ENCODE measurements at places on chromosomes 4 and X. TPM values are rescaled to one million over a fixed set of nuclear protein-coding genes. Genes with fewer than 3 reads are reported as not detected.
A peak's percentile ranks its signal among the peaks of the same experiment; 100 is the strongest.

GRCh38 chr4:70619778-70620177, 8.8 kb upstream of the ENAM start:
- H3K27ac ChIP-seq, result no peak overlapping the region
- H3K27me3 ChIP-seq, result no peaks in the 10 kb centered on the region
- H3K36me3 ChIP-seq, result no peaks in the 10 kb centered on the region
- H3K4me1 ChIP-seq, result peaks cover 1% of the 10 kb centered on the region

GRCh38 chr4:111228396-111228795, 605.5 kb upstream of the PITX2 start:
- H3K4me1 ChIP-seq, result no peaks in the 10 kb centered on the region
- H3K4me3 ChIP-seq, result no peak overlapping the region
- no peaks in the 10 kb centered on the region for H3K36me3 ChIP-seq

DNA sequence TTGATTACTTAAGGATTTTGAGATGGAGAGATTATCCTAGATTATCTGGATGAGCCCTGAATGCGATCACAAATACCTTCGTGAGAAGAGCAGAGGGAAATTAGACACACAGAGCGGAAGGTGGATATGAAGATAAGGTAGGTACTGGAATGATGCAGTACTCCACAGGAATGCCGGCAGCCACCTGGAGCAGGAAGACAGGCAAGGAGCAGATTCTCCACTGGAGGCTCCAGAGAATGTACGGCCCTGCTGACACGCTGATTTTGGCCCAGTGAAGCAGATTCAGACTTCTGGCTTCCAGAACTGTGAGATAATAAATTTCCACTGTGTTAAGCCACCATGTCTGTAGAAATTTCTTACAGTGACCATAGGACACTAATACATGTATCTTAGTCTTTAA, 79.4 kb upstream of the PITX2 start:
- no peaks in the 10 kb centered on the region for H3K36me3 ChIP-seq
- no peak overlapping the region for H3K4me3 ChIP-seq
- DNase-seq, result no peak
- H3K27ac ChIP-seq, result no peak overlapping the region
- peaks cover 2% of the 10 kb centered on the region for H3K27me3 ChIP-seq
- H3K4me1 ChIP-seq, result no peaks in the 10 kb centered on the region

- H3K27ac ChIP-seq, result no peak overlapping the region
- DNase-seq, result no peak
- H3K27me3 ChIP-seq, result no peaks in the 10 kb centered on the region
- H3K4me3 ChIP-seq, result no peak overlapping the region
- H3K36me3 ChIP-seq, result peaks cover 3% of the 10 kb centered on the region
Measured at GRCh38 chrX:70293621-70294020, 3.7 kb downstream of the KIF4A start.

PLXNA3 gene
- 7.6 TPM for total RNA-seq

- no peak overlapping the region for H3K4me3 ChIP-seq
- no peaks in the 10 kb centered on the region for H3K36me3 ChIP-seq
- no peaks in the 10 kb centered on the region for H3K27me3 ChIP-seq
- no peak overlapping the region for H3K27ac ChIP-seq
Measured at GRCh38 chrX:10134921-10135320, 21.9 kb upstream of the CLCN4 start.

- no peak within 1 kb of the TSS for H3K27ac ChIP-seq
- no peaks in the 10 kb centered on the region for H3K4me1 ChIP-seq
- peak within 1 kb of the TSS; percentile 29 for H3K4me3 ChIP-seq
- peaks cover 9% of the 10 kb centered on the region for H3K27me3 ChIP-seq
Measured at GRCh38 chrX:111511477-111511876, at the start of gene SERTM2. Gene SERTM2, plus strand, starts transcription at chrX:111511645. Its CDS starts 7,213 bp downstream, at chrX:111518858.

DNAAF6 gene
- not detected for total RNA-seq

IGFBP7 gene
- total RNA-seq, result 0.17 TPM

DNA sequence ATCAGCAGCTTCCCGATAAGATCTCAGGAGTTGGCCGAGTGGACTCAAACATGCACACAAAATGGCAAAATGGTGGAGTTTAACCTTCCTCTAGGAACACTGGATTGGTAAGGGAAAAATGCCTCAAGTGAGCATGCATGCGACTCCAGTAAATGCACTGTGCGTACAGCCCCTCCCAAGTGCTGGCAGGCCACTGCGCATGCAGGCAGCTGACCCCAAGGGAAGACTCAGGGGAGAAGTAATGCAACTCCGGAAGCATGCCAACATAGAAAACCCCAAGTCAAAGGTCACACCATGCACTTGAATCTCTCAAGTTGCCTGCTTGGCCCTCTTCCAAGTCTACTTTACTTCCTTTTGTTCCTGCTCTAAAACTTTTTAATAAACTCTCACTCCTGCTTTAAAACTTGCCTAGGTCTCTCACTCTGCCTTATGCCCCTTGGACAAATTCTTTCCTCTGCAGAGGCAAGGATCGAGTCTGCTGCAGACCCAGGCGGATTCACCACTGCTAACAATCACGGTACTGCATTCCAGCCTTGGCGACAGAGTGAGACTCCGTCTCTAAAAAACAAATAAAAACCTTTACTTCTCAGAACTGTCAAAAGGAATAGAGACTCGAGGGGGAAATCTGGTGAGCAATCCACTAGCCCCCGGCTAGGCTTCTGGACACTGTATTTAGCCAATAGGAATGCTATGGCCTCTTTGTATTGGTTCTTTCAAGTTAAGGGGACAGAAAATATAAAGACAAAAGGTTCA, 33.5 kb downstream of the NYX start:
- H3K4me3 ChIP-seq, result no peak overlapping the region
- no peaks in the 10 kb centered on the region for H3K4me1 ChIP-seq
- no peaks in the 10 kb centered on the region for H3K27me3 ChIP-seq
- no peak for DNase-seq
- H3K27ac ChIP-seq, result no peak overlapping the region

RAB40AL gene
- not detected for total RNA-seq

LRCH2 gene
- not detected for total RNA-seq

DNA sequence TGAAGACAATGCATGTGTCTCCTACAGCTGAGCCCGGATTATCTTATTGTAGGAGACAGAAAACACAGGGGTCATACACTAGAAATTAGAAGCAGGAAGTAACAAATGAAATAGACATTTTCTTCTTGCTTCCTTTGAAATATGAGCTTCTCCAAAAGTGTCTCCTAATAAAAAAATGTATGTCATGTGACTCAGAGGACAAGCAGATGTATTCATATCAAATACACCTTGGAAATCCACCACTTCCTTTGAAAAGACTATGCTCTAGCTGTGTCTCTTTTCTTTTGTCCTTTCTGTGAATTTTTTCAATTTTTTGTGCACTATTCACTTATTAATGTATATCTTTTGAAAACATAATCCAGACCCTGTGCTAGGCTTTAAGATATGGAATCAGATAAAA, 1906.2 kb downstream of the C4orf33 start:
- no peak for DNase-seq
- no peak overlapping the region for H3K27ac ChIP-seq
- H3K27me3 ChIP-seq, result no peaks in the 10 kb centered on the region
- no peak overlapping the region for H3K4me3 ChIP-seq
- no peaks in the 10 kb centered on the region for H3K4me1 ChIP-seq

SYTL5 gene
- not detected for total RNA-seq

SYAP1 gene
- total RNA-seq, result 17.1 TPM

- DNase-seq, result peak; percentile 66
- H3K4me3 ChIP-seq, result peak overlapping the region; percentile 41
- H3K27me3 ChIP-seq, result peaks cover 2% of the 10 kb centered on the region
- H3K27ac ChIP-seq, result no peak overlapping the region
- H3K4me1 ChIP-seq, result peaks cover 28% of the 10 kb centered on the region
- no peaks in the 10 kb centered on the region for H3K36me3 ChIP-seq
Measured at GRCh38 chrX:39162322-39162735, 361.1 kb downstream of the MID1IP1 start.

MAGEA8 gene
- not detected for total RNA-seq

- no peak for DNase-seq
- no peaks in the 10 kb centered on the region for H3K27me3 ChIP-seq
- no peak overlapping the region for H3K4me3 ChIP-seq
- peaks cover 31% of the 10 kb centered on the region for H3K36me3 ChIP-seq
- peaks cover 31% of the 10 kb centered on the region for H3K4me1 ChIP-seq
Measured at GRCh38 chrX:24002792-24003191, 24.2 kb downstream of the KLHL15 start.

MUC7 gene
- total RNA-seq, result not detected

C4orf46 gene
- total RNA-seq, result 20.9 TPM

DNA sequence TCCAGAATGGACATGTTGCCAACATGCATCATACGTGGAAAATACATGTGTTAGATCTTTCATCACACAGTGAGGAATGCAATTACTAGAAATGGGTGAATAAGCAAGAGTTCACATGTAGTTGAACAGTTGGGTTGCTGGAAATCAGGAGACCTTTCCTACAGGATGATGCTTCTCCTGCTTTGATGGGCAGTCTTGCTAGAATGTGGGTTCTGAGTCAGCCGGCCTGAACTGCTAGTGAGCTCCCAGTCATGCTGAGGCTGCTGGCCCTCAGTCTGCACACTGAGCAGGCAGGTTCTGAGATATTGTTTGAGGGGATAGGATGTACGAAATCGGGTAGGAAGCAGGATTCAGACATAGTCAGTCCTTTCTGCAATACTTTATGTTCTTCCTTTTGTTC, 20.2 kb downstream of the MSL3 start:
- H3K4me1 ChIP-seq, result peaks cover 8% of the 10 kb centered on the region
- DNase-seq, result no peak
- H3K4me3 ChIP-seq, result no peak overlapping the region
- H3K27ac ChIP-seq, result no peak overlapping the region

GRCh38 chr4:107999932-108000539, 10.3 kb downstream of the HADH start:
- no peak overlapping the region for H3K4me3 ChIP-seq
- H3K4me1 ChIP-seq, result peaks cover 62% of the 10 kb centered on the region
- no peak overlapping the region for H3K27ac ChIP-seq
- peaks cover 44% of the 10 kb centered on the region for H3K36me3 ChIP-seq
- H3K27me3 ChIP-seq, result no peaks in the 10 kb centered on the region
- DNase-seq, result no peak

RAB33A gene
- total RNA-seq, result 11.3 TPM

AMBN gene
- total RNA-seq, result not detected

GRCh38 chrX:22118161-22118830, 86.2 kb downstream of the PHEX start:
- DNase-seq, result no peak
- no peaks in the 10 kb centered on the region for H3K27me3 ChIP-seq
- no peaks in the 10 kb centered on the region for H3K4me1 ChIP-seq
- H3K27ac ChIP-seq, result no peak overlapping the region

DNA sequence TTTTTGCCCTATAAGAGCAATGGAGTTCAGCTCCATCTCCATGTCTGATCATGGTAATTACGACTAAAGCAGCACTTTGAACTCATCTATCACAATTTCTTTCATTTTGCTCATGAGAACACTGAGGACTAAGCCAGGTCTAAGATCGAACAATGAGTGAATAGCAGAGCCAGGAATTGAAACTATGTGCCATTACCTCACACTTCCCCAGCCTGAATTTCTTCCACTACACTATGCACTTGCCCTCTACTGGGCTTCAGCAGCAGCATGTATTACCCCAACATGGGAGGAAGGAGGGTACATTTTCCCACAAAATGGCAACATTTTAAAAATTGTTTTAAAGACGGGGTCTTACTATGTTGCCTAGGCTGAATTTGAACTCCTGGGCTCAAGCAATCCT, 274.7 kb upstream of the FGF13 start:
- no peaks in the 10 kb centered on the region for H3K4me1 ChIP-seq
- no peak overlapping the region for H3K27ac ChIP-seq
- no peaks in the 10 kb centered on the region for H3K27me3 ChIP-seq
- no peaks in the 10 kb centered on the region for H3K36me3 ChIP-seq
- DNase-seq, result no peak

- no peak within 1 kb of the TSS for H3K4me3 ChIP-seq
- H3K4me1 ChIP-seq, result peaks cover under 1% of the 10 kb centered on the region
- no peaks in the 10 kb centered on the region for H3K36me3 ChIP-seq
- H3K27me3 ChIP-seq, result no peaks in the 10 kb centered on the region
- DNase-seq, result no peak
Measured at GRCh38 chr4:79325864-79326328, at the start of gene NAA11. Gene NAA11, minus strand, starts transcription at chr4:79326061. Its CDS starts 184 bp downstream, at chr4:79325877.

All from activated naive CD4-positive, alpha-beta T cell treated with anti-CD3 and anti-CD28 coated beads for 36 hours (primary cell).